ENCODE measurements at places on chromosomes 16 and 17.

GRCh38 chr17:17538417-17539391 is 42.5 kb upstream of the RASD1 start:
- no peak overlapping the region for H3K27ac ChIP-seq
- no peak overlapping the region for H3K4me3 ChIP-seq
- no peaks in the 10 kb centered on the region for H3K36me3 ChIP-seq
- no peak for DNase-seq
- H3K4me1 ChIP-seq = no peaks in the 10 kb centered on the region

DNA sequence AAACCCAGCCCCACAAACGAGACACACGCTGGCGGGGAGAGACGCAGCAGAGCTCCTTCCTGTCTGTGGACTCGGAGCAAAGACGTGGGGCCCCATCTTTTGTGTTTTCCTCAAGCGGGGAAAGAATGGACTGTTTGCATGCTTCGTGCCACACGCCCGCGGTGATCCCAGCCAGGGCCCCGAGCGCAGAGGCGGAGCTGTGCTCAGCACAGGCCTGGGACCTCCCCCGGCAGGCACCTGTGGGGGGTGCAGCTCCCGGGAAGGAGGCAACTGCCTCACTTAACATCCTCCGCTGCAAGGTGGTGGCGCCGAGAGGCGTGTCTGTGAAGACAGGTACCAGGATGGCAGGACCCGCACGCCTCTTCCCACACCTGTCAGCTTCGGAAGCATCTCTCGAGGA is 19.1 kb downstream of the TRARG1 start:
- no peak for DNase-seq
- H3K27ac ChIP-seq = no peak overlapping the region
- no peaks in the 10 kb centered on the region for H3K27me3 ChIP-seq
- no peak overlapping the region for H3K4me3 ChIP-seq
- H3K36me3 ChIP-seq = no peaks in the 10 kb centered on the region
- peaks cover 22% of the 10 kb centered on the region for H3K4me1 ChIP-seq

- no peak overlapping the region for H3K27ac ChIP-seq
- no peaks in the 10 kb centered on the region for H3K27me3 ChIP-seq
- no peaks in the 10 kb centered on the region for H3K4me1 ChIP-seq
- no peak for DNase-seq
- H3K4me3 ChIP-seq = no peak overlapping the region
Observed at GRCh38 chr16:82092711-82093110, 57.7 kb downstream of the HSD17B2 start.

GRCh38 chr17:41932816-41933389 is 2.5 kb downstream of the ODAD4 start:
- no peak for DNase-seq
- H3K4me1 ChIP-seq = peaks cover 43% of the 10 kb centered on the region
- H3K36me3 ChIP-seq = no peaks in the 10 kb centered on the region
- H3K27me3 ChIP-seq = no peaks in the 10 kb centered on the region

- H3K4me3 ChIP-seq = no peak overlapping the region
- H3K4me1 ChIP-seq = peaks cover 15% of the 10 kb centered on the region
- no peaks in the 10 kb centered on the region for H3K36me3 ChIP-seq
- no peak for DNase-seq
- no peak overlapping the region for H3K27ac ChIP-seq
Observed at GRCh38 chr17:7993972-7994589, 8.3 kb upstream of the GUCY2D start.

- no peak overlapping the region for H3K27ac ChIP-seq
- H3K27me3 ChIP-seq = peaks cover 6% of the 10 kb centered on the region
- no peak for DNase-seq
- H3K4me1 ChIP-seq = peaks cover 11% of the 10 kb centered on the region
Observed at GRCh38 chr17:50908140-50908859, 42.1 kb upstream of the TOB1 start.

DNA sequence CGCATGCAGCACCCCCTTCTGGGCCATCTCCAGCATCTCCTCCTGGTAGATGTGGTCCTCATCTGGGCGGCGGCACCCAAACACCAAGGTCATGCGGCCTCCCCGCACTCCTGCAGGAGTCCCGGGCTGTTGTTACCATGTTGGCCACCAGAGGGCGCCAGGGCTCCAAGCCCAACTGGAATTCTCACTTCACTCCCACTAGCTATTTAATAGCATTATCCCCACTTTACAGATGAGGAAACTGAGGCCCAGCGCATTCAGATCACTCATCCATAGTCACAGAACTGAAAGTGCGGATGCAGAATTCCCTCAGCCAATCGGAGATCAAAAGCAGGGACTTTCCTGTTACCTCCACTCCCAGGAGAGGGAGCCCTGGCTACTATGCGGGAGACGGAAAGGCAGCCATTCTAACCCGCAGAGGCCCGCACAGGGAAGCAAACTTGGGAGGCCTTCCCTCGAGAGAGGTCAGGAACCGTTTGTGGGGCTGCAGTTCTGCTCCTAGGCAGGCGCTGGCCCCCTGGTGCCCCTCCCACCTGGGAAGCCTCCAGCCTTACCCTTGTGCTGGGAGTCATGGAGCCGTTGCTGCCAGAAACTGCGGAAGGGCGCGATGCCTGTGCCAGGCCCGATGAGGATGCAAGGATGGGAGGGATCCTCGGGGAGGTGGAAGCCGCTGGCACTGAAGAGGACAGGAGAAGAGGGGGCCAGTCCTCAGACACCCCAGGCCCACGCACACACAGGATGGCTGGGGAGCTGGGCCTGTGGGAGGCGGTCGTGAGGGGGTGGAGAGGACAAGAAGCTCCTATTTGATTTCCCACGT is 40.1 kb downstream of the NOS2 start:
- no peaks in the 10 kb centered on the region for H3K36me3 ChIP-seq
- H3K4me3 ChIP-seq = no peak overlapping the region
- no peak overlapping the region for H3K27ac ChIP-seq
- H3K27me3 ChIP-seq = no peaks in the 10 kb centered on the region

Measured in DND-41 (cell line).